ENCODE measurements at places on chromosomes 12 and 14. TPM values are rescaled to one million over a fixed set of nuclear protein-coding genes. Genes with fewer than 3 reads are reported as not detected.

The CACNA2D4 gene
- total RNA-seq, result 2.6 TPM

DNA sequence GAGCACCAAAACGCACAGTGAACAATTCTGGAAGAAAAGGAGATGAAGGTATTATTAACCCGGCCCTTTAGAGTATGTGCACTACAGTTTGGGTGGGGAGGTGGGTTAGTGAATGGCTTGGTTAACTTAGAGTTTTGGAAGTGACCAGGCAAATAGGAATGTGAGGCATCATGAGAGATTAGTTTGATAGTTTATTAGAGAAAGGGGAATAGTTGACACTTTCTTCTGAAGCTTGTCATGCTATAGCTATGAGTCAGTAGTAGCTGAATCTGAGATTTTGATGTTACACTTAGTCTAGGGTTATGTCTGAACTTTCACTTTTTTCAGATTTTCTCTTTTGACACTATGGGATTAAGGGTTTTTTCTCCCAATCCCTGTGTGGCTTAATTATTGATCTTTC, 567.2 kb downstream of the SNAPC1 start:
- DNase-seq, result no peak

The FGD4 gene
- total RNA-seq, result 15.9 TPM

- peak; percentile 55 for DNase-seq
Measured at GRCh38 chr12:54394281-54394719, 9.8 kb upstream of the ZNF385A start.

DNA sequence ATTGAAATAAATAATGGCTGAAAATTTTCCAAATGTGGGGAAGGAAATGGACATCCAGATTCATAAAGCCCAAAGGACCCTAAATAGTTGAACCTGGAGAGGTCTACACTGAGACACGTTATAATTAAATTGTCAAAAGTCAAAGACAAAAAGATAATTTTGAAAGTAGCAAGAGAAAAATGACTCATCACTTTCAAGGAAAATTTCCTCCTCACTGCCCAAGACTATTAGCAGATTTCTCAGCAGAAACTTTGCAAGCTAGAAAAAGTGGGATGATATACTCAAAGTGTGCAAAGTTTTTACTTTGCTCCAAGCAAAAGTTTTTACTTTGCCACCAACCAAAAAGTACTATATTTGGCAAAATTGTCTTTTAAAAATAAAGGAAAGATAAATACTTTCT, 15.9 kb upstream of the KRT83 start:
- no peak for DNase-seq

The SRP54 gene
- total RNA-seq, result 60.2 TPM

The CYP46A1 gene
- total RNA-seq, result 2.4 TPM

The PPP1R1A gene
- 0.76 TPM for total RNA-seq

All from uterus (tissue), 4 donors.